Activated T-cell treated with anti-CD3 and anti-CD28 coated beads for 48 hours (primary cell): ENCODE measurements at places on chromosomes 3 and 15.

DNA sequence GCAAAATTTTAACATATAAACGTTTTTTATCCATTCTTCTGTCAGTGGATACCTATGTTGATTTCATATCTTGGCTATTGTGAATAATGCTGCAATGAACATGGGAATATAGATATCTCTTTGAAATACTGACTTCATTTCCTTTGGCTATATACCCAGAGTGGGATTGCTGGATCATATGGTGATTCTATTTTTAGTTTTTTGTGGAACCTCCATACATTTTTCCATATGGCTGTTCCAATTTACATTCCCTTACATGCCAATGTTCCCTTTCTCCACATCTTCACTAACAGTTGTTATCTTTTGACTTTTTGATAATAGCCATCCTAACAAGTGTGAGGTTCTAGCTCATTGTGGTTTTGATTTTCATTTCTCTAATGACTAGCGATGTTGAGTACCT lies 344.6 kb downstream of the EPHA3 start:
- DNase-seq = no peak

DNA sequence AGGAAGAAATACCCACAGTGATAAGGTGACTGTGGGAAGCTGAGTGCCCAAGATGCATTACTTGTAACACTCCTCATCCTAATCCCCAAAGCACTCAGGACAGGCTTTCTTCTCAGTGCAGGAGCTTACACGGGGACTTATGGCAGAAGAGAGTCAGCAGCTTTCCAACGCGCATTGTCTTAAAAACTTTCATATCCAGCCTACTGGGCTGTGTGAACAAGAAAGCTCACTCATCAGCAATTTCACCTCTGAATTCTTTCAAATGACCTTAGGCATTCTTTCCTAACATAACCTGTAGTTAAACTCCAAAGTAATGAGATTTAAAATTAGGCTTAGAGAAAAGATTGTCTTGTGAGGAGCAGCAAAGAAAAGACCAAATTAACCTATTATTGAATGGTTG lies 132.3 kb downstream of the KCNAB1 start:
- DNase-seq = no peak

DNA sequence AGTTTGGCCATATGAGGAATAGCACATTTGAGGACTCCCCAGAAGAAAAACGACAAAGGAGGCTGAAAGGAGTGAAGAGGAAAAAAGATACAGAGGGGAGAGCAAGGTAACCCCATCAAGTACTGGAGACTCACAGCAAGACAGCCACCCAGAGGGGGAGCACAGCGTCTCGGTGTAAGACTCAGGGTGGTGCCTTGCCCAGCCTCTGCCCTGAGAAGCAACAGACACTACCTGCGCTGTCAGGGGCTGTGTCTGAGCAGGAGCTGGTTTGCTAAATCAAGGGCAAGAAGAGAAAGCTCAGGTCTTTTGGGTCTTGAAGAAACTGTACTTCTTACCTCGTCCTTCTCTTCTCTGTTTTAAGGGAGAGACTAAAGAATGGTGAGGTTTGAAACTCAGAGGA lies 27.9 kb downstream of the FBXO45 start:
- no peak for DNase-seq

DNA sequence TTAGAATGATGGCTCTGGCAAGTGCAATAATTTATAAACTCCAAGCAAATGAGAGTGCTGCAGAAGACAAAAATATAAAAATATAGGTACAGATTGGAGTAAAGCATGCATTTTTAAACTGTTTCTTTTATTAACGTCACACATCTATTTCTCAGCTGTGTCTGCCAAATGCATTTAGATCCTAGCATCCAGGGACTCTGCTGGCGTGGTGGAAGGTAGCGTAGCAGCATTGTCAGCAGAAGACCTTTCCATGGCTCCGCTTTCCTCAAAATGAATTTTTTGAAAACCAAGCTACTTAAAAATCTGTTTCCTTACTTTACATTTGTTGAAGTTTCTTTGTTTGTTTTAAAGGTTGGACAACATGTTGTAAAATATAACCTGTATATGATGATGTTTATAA lies 16.3 kb upstream of the ATP10A start:
- no peak for DNase-seq

DNA sequence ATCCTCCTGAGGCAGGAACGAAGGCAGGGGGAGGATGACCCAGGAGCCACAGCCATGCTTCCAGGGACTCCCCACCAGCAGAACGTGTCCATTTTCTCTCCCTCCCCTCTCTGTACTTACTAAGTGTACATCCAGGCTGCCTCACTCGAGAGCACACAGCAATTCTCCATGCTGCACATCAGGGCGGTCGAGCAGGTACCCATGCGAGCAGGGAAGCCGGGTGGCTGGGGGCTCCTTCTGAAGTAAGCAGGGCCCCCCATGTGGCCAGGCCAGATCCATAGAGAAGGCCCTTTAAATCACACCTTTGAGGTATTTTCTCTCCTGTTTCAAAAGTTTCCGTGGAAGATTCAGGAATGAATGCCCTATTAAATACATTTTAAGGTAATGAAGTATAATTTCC lies 41.2 kb upstream of the SLC6A11 start:
- no peak for DNase-seq
